Stimulated activated CD8-positive, alpha-beta memory T cell treated with anti-CD3 and anti-CD28 coated beads, Interleukin-2, amount 100 ng/mL, for 1 hour (primary cell): ENCODE measurements at places on chromosomes 5 and 9.

- no peak for DNase-seq
Observed at GRCh38 chr5:23494558-23494957, 12.9 kb upstream of the PRDM9 start.

- no peak for DNase-seq
Observed at GRCh38 chr5:151454166-151454565, 6.8 kb downstream of the SLC36A1 start.

GRCh38 chr5:53453898-53454718 is 26.3 kb upstream of the FST start:
- no peak for DNase-seq

GRCh38 chr5:150848271-150848670 is 1.9 kb downstream of the IRGM start:
- DNase-seq: no peak

- DNase-seq: no peak
Observed at GRCh38 chr9:90368928-90369327, 273.7 kb downstream of the DIRAS2 start.

DNA sequence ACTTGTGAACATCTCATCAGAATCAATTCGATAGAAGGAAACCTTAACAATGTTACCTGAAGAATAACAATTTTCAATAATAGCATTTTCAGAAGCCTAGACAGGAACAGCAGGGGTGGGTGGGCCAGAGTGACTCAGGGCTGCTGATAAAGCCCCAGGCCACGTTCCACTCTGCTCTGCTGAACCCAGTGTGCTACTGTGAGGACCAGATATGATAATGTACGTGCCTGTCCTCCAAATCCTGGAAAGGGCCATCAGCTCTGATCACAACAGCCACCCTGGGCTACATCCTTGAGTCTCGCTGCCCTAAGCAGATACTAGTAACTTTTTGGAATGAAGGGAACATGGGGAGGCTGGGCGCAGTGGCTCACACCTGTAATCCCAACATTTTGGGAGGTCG is 91.3 kb downstream of the PRRT1B start:
- no peak for DNase-seq

DNA sequence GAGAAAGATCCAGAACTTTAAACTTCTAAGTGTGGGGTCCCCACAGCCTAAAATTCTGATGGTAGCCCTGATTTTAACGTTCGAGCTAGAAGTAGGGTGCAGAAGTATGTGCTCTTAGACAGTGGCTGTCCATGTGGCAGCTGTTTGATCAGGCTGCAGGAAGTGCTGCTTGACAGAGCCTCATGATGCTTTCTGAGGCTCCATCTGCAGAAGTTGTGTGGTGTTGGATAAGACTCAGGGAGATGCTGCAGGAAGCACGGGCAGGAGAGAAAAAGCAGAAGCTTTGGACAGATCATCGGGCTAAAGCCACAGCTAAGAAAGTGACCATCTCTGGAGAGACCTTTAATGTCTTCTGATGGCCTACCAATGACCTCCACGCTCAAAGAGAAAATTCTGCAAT is 8.1 kb downstream of the MTMR12 start:
- no peak for DNase-seq

- no peak for DNase-seq
Observed at GRCh38 chr5:86649832-86650505, 32.2 kb downstream of the COX7C start.

- no peak for DNase-seq
Observed at GRCh38 chr5:172288465-172288864, 4.9 kb upstream of the UBTD2 start.

GRCh38 chr5:126624534-126624933 is 23.8 kb downstream of the PHAX start:
- DNase-seq: no peak

GRCh38 chr5:160333721-160334120 is 21.4 kb upstream of the CCNJL start:
- no peak for DNase-seq

DNA sequence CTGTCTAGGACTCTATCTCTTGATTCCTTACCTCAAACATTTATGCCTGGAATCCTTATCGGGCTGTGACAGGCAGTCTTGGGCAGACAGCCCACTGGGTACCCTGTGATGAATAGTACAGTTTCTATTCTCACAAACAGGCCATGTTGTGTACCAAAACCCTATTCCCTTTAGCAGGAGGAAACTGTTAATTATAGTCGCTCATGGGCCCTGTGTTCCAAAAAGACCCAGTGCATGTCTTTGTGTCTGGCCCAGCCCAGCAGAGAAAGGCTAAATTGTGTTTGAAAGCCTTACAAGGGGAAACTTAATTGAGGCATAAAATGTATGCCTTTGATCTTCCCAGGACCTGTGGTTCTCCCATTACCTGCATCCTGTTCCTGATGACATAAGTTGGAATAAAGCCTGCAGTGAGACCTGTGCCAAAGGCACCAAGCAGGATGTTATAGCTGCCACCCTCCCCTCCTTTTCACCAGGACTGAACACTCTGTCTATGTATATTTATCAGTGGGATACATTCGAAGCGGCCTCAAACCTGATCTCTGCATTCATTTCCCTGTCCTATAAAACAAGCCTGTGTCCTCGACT is 43.3 kb downstream of the TLR4 start:
- no peak for DNase-seq

DNA sequence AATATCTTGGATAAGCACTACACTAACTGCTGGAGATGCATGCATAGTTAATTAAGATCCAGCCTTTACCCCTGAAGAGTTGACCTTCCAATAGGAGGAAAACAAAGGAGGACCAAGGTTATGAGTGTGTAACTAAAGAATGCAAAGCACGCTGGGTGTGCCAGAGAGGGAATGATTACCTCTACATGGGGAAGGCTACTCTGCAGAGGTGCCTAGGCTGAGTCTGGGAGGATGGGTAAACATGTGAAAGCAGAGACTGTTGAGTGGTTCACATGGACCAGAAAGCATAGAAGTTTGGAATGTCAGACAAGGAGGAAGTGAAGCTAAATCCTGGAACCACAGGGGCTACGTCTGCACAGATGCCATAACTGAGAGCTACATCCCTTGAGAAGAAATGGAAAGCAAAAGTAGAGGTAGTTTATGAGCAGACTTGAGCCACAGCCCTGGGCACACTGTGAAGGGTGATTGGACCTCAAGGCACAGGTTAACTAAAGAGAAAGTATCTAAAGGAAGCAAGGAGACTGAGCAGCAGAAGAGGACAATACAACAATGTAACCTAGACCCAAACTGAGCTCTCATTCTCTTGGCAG is 176.2 kb downstream of the DENND1A start:
- DNase-seq: no peak

- no peak for DNase-seq
Observed at GRCh38 chr9:2299156-2299842, 284.2 kb downstream of the SMARCA2 start.

DNA sequence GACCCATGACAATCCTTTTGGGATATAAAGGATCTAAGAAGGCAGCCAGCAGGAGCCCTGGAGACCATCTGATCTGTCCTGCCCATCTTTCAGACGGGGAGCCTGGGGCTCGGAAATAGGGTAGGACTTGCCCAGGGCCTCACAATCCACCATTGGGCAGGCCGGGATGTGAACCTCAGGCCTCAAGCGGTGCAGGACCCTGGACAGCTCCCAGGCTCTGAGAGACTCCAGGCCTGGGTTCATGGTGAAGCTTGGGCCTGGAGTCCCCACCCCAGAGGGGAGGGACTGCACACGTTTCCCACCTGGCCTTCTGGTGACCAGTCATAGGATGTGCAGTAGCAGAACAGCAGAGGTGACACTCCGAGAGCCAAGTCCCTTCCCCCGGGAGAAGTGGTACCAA is 36.6 kb upstream of the RAPGEF1 start:
- DNase-seq: no peak

DNA sequence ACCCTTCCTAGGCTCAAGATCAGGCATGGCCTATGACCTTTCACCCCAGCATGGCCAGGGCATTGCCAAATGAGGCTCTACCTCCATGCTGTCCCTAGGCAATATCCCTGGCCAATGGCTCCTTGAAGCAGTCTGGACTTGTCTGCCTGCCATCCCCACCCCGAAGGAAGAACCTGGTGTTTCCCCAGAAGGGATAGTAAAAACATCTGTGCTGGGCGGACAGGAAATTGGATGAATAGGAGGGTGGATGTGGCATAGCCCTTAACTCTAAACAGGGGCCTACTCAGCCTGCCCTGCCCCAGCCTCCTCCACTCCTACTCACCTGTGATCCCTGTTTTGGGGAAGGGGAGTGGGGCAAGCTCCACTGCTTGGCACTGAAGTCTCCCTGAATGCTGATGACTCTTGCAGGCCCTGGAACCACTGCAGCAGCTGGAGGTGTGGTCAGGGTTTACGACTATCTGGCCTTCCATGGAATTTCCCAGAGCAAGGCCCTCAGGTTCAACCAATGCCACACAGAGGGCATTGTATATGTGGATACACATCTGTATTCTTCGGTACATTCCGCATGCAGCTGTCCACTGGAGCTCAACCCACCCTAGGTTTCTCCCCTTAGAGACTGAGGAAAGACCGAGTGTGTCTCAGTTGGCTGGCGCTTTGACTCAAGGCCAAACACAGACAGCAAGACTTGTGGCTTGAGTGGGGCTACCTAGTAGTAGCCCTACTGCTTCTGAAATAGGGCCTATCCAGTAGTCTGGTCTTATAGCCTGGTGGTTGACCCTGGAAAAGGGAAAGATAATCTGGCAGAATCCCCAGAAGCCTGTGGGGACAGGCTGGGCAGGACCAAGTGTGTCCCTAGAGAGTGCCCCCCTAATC is 6.4 kb upstream of the P4HA2 start:
- no peak for DNase-seq

DNA sequence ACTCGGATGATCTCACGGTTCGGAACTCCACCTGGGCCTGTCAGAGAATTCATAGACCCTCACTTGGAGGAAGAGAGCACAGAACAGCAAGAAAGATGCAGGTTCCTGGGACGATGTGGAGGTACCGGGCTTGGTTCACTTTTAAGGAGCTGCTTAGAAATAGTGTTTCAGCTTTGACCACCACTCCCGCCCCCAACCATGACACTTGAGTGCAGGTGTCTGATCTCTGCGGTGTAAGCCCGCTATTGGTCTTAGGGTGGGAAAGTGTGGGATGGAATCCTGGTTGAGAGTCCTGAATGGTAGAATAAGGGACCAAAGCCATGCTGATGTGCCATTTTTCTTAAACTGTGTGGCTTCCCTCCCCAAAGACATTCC is 97.2 kb upstream of the LMX1B start:
- DNase-seq: no peak

GRCh38 chr9:127130661-127131538 is 8.5 kb upstream of the ANGPTL2 start:
- no peak for DNase-seq

DNA sequence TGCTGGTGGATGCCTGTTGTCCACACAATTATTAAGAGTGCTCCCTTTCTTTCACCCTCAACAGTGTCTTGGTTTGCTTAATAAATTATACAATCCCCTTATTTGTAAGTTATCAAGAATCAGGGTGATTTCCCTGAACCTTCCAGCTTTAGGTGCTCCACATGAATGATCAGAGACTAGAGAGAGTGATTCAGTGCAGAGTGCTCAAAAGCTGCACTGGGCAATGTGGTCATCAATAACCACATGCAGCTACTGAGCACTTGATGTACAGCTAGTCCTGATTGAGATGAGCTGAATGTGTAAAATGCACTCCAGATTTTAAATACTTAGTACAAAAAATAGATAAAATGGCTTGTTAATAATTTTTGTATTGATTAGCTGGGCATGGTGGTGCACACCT is 76.8 kb upstream of the TRIO start:
- DNase-seq: no peak

- DNase-seq: no peak
Observed at GRCh38 chr5:128904805-128905567, 60.3 kb upstream of the SLC27A6 start.

GRCh38 chr9:17630531-17630949 is 51.7 kb downstream of the SH3GL2 start:
- DNase-seq: no peak

DNA sequence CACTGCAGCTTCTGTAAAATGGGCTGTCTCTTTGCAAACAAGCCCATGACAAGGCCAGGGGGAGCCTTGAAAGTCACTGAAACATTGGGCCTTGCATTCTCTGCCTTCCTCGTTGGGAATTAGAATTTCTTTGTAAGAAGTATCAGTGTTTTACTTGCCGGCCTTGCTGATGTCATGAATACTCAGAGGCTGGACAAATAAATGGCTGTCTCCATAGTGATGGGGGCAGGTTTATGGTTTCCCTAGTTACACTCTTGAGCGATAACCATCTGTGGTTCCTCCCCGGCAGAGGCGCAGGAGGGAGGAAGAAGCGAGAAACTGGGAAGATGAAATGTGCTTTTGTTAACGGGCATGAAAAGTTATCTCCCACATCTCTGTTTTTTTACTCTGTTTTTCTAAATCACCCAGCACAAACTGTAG is 272.7 kb upstream of the PANK3 start:
- no peak for DNase-seq

- no peak for DNase-seq
Observed at GRCh38 chr9:111886983-111887718, 9.5 kb upstream of the UGCG start.

GRCh38 chr5:157269165-157269671 is 3.3 kb downstream of the CYFIP2 start:
- no peak for DNase-seq

DNA sequence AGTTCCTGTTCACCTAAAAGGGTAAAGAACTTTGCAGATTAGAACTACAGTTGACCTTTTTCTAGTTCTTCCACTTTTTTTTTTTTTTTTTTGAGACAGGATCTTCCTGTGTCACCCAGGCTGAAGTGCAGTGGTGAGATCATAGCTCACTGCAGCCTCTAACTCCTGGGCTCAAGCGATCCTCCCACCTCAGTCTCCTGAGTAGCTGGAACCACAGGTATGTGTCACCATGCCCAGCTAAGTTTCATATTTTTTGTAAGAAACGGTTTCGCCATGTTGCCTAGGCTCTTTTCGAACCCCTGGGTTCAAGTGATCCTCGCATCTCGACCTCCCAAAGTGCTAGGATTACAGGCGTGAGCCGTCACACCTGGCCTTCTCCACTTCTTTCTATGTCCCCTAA is 39.7 kb upstream of the TNFAIP8 start:
- no peak for DNase-seq

DNA sequence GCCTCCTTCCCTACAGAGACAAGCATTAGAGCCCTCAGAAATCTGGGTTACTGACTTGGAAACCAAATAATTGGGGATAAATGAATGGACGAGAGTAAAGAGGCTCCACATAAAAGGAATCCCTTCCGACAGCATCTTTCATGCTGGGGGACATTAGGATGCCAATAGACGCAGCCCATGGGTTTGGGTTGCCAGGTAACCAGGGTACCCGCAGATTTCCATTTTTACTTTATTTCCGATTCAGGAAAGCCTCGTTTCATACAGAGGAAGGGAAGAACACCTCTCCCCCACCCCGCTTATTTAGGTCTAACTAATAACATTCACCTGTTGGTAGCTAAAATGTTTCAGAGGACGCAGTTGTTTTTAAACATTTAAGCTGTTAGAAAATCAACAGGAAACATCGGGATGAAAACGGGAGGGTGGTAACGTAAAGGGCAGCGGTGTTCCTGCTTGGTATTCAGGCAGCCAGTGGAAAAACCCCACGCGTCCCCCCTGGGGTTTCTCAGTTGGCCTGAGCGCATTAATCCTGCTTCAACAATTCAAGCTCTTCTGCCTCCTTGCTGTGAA is 179.5 kb downstream of the YTHDC2 start:
- DNase-seq: no peak
